Fibroblast of lung (primary cell): ENCODE measurements at places on chromosomes 5 and 9. TPM values are rescaled to one million over a fixed set of nuclear protein-coding genes. Genes with fewer than 3 reads are reported as not detected.

IFNA8 gene
- polyA plus RNA-seq: not detected in 2 replicates

CFAP77 gene
- polyA plus RNA-seq: not detected in 2 replicates

ARHGAP26 gene
- polyA plus RNA-seq: 1.8 and 4.1 TPM in 2 replicates

PIP5KL1 gene
- 0.84 and 1.9 TPM in 2 replicates for polyA plus RNA-seq

AK8 gene
- 0.25 and 0.50 TPM in 2 replicates for polyA plus RNA-seq

CDKN2A gene
- polyA plus RNA-seq: 23.5 and 25.3 TPM in 2 replicates

DNAH5 gene
- polyA plus RNA-seq: 2.1 and 2.5 TPM in 2 replicates

C7 gene
- polyA plus RNA-seq: 0.36 and 1.5 TPM in 2 replicates

ZNF483 gene
- 0.53 and 0.70 TPM in 2 replicates for polyA plus RNA-seq

CNTNAP3 gene
- 0.01 and 0.11 TPM in 2 replicates for polyA plus RNA-seq

PAIP1 gene
- 101 and 120 TPM in 2 replicates for polyA plus RNA-seq

DNA sequence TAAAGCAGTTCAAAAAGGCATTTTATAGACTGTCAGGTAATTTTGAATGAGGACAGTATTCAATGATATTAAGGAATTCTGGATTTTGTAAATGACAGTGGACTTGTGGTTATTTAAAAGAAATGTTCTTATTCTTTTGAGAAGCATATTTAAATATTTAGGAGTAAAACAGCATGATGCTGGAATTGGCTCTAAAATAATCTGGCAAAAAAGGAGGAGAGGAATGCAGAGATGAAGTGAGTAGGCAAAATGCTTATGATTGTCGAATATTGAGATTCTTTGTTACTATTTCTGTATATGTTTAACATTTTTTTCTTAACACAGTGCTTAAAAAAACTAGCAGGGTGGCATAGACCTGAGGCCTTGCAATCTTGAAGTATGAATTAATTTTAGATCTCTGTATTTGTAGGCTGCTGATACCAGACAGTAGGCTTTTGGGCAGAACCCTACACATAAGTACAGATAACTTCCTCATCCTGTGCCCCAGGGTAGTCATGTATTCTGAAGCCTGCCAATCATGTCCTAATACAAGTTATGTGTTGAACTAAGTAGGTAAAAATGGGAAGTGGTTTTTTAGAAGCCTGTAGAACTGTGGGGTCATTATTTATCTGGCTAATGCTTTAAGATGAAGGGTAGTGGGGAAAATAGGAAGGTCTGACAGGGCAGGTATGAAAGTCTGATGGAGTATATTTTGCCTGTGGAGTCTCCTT is 9.4 kb downstream of the CD180 start:
- no peak for DNase-seq

- no peak for DNase-seq
Measured at GRCh38 chr5:160774666-160775315, 77.2 kb downstream of the ATP10B start.

DNA sequence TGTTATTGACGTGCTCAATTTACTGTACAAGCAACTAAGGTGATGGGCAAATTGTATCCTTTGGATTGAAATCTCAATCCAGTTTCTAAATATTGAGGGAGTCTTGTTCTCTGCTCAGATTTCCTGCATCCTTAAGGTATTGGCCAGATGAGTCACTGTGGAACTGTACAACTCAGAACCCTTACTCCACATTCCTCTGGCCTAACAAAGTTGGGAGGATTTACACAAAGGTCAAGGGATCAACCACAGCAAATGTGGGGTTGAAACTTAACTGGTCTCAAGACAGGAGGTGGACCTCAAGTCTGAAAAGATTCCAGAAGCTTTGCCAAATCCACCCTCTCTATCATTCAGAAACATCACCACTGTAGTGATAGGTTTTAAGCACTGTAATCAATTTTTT is 81.5 kb upstream of the AGXT2 start:
- DNase-seq: peak; percentile 97

DNA sequence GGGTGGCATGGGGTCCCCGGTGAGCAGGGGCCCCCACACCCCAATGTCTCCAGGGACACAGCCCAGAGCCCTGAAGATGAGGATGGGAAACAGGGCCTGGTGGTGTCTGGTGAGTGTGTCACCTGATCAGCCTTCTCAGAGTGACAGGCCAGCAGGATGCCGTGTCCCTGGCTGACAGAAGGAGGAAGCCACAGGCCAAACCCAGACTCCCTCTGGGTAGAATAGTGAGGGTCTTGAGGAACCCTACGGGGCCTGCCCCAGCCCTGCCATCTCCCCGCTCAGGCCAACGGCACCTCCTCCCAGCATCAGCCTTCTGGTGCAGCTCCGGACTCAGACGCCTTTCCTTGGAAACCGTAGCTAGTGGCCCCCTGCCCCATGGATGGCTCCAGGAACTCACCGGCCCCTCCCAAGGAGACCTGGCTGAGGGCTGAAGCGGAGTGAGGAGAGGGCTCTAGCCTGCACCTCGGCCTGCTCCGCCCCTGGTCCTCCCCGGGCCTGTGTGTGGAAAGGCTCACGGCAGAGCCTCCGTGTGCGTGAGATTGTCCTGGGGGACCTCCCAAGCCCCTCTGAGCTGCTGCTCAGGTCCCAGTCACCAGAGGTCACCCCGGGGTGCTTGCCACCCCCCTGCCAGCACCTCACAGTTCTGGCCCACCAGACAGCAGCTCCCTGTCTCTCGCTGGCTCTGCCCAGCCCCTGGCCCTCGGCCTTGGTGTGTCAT is 6.0 kb downstream of the RALGDS start:
- no peak for DNase-seq

DNA sequence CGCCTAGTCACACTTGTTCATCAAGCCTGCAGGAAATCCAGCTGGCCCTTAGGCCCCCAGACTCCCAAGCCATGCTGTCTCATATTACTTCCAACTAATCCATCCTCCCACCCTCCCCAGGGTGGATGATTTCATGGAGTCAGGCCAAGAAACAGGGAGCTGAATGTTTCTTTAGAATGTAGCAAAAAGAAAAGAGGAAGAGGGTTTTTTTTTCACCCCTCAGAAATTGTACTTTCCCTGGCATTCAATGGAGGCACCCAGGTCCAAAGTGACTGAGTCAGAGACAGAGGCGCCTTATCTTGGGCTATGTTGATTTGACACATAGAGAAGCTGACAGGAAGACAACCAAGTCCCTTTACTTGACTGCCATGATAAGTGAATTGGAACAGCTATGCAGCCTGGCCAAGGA is 260.2 kb upstream of the NR4A3 start:
- no peak for DNase-seq

- peak; percentile 66 for DNase-seq
Measured at GRCh38 chr5:71652803-71653543, 65.8 kb downstream of the MCCC2 start.

DNA sequence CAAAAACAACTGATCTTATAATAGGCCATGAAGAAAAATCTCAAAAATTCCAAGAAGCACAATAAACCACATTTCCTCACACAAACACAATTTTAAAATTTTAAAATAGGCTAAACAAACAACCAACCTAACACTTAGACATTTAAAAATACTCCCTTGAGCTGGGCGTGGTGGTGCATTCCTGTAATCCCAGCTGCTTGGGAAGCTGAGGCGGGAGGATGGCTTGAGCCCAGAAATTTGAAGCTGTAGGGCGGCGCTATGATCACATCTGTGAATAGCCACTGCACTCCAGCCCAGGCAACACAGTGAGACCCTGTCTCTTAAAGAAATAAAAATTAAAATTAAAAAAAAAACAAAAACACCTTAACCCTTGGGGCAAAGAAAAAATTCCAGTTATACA is 36.9 kb upstream of the TESK1 start:
- DNase-seq: no peak

- no peak for DNase-seq
Measured at GRCh38 chr9:6897898-6898302, 140.1 kb downstream of the KDM4C start.

- peak; percentile 75 for DNase-seq
Measured at GRCh38 chr9:92607088-92607487, 62.8 kb downstream of the IPPK start.

DNA sequence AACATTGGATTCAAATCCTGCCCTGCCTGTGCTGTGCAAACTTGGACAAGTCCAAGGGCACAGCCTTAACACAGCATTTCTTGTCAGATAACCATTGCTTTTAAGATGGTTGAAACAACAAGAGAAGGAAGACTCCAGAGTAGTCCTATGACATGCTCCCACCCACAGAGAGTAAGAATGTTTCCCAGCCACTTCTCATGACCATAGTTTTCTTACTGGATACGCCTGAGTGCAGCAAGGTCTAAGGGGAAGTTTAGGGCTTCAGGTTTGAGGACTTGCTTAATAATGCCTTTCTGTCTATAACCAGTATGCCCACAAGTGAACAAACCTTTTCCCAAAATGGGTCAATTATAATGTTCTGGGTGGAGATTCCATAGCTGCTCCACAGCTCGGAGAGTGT is 126.4 kb downstream of the SLF1 start:
- no peak for DNase-seq

- no peak for DNase-seq
Measured at GRCh38 chr5:142445266-142445665, 120.4 kb upstream of the SPRY4 start.

DNA sequence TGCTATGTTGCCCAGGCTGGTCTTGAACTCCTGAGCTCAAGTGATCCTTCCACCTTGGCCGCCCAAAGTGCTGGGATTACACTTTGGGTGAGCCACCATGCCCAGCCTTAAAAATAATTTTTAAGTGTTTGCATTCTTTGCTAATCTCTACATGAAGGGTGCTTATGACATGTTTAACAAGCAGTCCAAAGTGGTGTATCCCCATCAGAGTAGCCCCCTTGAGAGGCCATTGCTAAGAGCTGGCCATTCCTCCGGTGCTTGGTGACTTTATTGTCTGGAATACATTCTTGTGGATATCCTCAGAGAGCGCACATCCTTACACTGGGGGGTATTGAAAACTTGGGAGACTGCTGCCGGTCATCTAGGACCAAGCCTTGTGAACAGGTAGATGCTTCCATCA is 395.4 kb downstream of the KDM4C start:
- DNase-seq: no peak

DNA sequence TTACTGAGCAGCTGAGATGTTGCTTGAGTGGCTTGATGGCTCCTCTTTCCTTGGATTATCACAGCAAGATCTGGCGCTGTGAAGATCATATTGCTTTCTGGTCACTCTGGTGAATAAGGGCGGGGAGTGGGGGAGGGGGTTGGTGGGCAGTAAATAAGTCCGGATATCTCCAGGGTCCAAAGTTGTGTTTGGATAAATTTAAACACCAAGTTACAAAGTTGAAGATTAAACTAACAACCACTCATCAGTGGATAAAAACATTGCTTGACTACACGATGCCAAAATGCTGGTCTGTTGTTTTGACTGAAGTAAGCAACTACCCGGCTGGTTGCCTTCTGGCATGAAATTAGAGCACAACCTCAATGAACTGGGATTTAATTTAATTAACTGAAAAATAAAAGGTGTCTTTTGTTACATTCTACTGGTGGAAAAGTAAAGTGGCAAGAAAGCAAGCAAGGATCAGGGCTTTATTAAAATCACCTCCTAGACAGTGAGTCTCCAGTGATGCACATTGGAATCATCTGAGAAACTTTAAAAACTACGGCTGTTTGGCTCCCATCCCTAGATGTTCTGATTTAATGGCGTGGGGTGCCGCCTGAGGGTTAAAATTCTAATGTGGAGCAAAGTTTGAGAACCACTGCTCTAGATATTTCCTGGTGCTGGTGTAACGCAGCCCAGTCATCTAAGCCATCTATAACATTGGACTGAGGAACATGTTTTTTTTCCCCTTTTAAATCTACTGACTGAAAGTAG is 86.7 kb upstream of the AGXT2 start:
- no peak for DNase-seq

- DNase-seq: no peak
Measured at GRCh38 chr5:28748446-28748845, 1710.1 kb upstream of the CDH9 start.
